ENCODE measurements at places on chromosomes 2 and 18.

DNA sequence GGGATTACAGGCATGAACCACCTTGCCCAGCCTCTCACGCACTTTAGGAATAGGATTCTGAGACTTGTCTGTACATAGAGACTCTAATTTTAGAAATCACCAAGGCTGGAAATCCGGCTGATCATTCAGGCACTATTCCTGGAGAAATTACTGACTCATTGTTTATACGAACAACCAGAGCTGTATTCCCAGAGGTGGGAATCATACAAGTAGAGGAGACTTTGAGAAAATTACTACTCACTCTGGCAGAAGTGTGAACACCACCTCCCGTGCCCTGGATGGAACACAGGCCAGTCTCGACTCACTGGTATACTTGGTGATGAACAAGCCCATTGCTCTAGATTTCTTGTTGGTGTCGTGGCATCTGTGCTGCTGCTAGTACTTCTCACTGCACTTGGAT is 5.8 kb upstream of the ADNP2 start:
- DNase-seq: no peak

DNA sequence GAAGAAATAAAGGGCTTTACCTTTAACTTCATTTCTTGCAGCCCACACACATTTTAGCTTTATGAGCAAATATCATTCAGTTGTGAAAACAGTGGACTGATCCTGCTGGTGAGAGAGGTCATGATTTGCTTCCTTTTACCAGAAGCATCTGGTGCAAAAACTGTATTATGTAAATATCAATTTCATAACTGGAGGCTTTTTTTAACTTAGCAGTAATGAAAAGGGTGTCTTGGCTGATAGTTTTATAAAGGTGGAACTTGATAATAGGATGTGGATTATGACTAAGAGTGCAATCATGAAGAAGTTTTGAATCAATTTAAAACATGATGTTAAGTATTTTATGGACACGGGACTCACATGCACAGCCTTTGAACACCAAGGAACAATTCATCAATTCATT is 304.4 kb downstream of the GULP1 start:
- DNase-seq: no peak

GRCh38 chr18:55584201-55584600 is 3.8 kb downstream of the TCF4 start:
- no peak for DNase-seq

GRCh38 chr2:122300758-122301157 is 545.3 kb downstream of the TSN start:
- no peak for DNase-seq

GRCh38 chr2:28088970-28089369 is 198.4 kb downstream of the BABAM2 start:
- DNase-seq: no peak

DNA sequence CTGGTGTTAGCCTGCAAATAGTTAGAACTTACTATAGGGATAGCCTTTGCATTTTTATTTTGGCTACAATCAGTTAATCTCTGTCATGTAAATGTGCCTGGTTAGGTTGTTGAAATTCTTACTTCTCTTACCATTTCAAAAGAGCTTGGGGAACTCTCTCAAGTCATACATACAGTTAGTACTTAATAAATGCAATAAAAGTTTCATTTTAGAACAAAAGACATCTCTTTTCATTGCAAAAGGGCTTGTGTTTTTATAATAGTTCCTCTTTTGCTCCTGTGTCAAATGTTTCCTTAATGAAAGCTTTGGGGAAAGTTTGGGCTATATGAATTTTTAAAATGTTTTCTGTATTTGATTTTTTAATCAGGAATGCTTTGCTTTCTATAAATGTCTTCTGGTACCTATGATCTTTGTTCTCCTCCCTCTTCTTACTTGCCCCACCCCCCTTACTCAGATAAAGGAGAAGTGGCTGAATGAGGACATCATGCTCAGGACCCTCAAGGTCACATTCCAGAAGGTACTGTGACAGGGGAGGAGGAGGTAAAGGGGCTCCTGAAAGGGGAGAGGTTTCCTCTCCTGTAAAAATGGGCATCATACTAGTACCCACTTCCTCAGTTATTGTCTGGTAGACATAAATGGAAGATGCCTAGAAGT is 13.6 kb downstream of the PTPN18 start:
- DNase-seq: no peak

GRCh38 chr2:49042488-49042887 is 111.8 kb downstream of the FSHR start:
- no peak for DNase-seq

GRCh38 chr2:170819680-170820664 is 3.3 kb downstream of the GAD1 start:
- DNase-seq: no peak

GRCh38 chr2:155391613-155392130 is 693.2 kb downstream of the KCNJ3 start:
- DNase-seq: no peak

DNA sequence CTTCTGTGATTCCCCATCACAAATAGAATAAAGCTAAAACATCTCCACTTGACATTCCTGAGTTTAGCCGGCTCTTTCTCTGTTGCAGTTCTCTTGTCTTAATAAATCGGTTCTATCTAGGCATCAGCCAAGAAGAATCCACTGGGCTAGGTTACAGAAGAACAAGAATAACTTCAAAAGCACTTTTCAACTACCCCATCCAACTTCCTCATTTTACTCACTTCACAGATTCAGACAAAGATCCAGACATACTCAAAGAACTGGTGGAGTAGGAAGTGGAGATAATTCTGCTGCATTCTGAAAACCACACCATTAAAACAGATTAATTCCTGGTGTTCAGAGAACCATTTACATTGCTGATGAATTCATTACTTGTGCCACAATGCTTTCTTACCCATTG is 9.6 kb upstream of the ALPK2 start:
- DNase-seq: no peak

- DNase-seq: peak; percentile 14
These were observed 5.6 kb upstream of the GPR17 start for GRCh38 chr2:127640082-127641072.

- DNase-seq: no peak
These were observed 572 bp downstream of the INPP4A start for GRCh38 chr2:98445177-98445682.

DNA sequence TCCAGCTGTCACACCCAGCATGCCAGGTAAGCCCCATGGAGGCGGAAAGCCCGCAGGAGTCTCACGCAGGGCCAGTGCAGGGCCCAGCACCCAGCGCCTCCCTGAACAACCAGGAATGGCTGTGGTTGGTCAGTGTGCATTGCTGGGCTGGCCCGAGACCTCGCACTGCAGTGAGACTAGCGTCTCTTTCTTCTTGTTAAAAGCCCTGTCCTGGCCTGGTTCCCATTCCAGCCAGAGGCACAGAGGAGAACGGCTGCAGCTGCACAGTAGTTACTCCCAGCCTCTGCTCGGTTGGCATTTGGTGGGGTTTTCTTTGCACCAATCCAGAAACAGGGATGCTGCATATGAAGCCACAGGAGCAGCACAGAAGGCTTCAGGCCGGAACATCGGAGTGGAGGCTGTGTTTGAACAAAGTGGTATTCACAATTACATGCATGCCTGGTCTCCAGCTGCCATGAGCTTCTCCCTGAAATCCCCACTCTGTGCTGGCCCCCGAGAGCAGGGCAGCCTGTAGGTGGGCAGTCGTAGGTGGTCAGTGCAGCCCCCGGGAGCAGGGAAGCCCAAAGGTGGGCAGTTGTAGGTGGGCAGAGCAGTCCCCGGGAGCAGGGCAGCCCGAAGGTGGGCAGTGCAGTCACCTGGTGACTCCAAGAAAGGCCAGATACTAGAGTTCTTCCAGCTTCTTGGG is 163.7 kb upstream of the PXDN start:
- DNase-seq: no peak

DNA sequence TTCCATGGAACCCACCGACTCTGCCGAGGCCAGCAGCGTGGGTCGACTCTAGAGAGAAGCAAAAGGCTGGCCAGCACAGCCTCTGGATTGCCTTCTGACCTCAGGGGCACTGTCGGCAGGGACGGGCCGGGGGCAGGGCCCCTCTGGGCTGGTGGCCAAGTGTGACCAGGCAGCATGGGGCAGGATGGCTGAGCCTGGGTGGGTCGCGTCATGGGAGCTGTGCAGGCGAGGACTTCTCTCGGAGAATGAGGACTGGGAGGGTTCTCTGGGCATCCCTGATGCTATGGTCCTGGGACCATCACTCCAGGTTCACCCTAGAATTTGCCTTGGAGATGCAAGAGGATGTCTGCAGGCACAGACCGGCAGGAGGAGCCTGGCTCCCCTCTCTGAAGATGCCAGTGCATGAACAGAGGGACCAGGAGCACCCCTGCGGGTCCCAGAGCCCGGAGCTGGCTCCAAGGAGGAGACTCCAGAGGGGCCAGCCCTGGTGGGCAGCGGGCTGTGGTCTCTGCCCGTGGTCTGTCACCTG is 289.2 kb downstream of the NDUFA10 start:
- no peak for DNase-seq

DNA sequence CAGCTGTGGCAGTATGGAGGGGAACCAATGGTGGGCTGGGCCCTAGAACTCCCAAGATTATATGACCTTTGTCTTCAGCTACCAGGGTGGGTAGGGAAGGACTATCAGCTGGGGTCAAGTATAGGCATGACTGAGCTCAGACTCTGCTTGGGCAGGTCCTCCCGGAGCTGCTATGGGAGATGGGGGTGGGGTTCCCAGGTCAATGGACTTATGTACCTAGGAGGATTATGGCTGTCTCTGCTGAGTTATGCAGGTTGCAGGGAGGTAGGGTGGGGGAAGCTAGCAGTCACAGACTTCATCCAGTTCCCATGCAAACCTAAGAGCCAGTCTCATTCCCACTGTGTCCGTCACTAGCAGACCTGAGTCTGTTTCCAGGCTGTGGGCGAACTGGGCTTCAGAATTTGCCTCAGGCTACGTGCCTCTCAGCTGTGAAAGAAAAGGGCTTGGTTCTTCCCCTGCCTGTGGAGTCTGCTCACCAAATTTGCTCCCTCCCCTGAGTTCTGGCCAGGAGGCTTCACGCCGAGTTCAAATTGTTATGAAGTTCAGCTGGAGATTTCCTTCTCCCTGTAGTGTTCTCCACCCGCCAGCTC is 985.8 kb upstream of the NRXN1 start:
- DNase-seq: no peak

DNA sequence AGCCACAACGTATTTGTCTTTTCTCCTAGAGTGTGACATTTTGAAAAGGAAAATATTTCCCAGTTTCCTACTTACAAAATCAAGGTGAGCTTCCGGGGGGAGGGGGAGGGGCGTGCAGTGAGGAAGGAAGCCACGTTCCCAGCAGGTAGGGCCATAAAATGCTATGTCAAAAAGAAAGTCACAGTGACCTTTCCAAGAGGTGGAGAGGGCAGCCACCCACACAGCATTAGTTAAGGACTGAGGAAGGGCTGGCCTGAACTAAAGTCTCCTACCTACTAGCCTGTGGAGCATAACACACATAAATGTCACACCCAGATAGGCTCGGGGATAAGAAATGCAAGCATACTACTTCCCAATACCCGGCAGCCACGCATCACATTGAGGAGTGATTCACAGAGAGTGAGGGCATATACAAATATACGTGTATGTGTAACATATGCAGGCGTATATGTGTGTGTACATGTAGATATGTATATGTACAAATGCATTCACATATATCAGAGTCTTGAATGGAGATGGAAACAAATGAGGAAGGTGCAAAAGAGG is 191.1 kb downstream of the STK39 start:
- DNase-seq: no peak

DNA sequence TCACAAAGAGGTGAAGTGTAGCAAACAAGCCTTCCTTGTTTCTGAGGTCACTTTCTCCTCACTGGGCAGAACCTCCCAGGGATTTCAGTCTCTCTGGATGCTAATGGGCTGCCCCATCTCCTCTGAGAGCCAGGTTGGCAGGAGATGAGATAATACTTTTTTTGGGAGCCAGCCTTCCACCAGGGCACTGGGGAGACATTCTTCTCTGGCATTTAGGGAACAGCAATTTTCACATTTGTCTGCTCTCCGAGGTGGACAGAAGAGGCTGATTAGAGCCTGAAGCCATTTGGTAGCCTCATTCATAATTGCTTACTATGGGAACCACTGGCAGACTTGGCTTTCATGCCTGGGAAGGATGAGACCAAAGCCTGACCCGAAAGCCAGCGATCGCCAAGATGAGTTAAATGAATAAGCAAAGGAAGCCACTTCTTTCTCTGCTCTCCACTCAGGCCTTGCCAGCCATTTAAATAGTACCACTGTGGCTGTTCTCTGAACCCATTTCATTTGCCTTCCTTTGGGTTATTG is 70.1 kb downstream of the NRP2 start:
- no peak for DNase-seq

DNA sequence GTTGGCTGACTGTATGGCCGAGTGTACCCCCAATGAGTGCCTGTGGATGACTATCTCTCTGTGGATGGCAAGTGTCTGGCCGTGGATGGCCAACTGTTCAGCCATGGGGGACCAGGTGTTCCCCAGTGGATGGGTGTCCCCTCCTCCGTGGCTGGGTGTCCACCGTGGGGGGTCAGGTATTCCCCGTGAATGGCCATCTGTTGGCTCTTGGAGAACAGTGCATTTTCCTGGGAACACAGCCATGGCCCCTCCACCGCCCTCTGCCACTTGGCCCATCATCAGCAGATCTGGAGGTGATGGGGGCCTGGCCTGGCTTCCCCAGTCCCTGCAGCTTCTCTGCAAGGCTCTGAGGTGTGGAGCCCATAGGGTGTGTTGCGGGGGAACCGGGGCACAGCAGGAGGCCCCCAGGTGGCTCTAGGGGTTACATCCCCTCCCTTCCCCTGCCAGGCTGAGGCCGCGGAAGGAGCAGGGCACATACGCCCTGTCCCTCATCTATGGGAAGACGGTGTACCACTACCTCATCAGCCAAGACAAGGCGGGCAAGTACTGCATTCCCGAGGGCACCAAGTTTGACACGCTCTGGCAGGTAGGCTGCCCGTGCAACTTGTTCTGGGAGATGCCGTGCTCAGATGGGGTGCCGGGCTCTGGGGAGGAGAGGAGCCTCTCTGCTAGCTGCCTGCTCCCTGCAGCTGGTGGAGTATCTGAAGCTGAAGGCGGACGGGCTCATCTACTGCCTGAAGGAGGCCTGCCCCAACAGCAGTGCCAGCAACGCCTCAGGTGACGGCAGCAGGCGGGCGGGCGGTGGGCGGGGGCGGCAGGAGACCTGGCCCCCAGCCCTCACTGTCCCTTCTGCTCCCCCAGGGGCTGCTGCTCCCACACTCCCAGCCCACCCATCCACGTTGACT is 19.3 kb downstream of the ZAP70 start:
- no peak for DNase-seq

DNA sequence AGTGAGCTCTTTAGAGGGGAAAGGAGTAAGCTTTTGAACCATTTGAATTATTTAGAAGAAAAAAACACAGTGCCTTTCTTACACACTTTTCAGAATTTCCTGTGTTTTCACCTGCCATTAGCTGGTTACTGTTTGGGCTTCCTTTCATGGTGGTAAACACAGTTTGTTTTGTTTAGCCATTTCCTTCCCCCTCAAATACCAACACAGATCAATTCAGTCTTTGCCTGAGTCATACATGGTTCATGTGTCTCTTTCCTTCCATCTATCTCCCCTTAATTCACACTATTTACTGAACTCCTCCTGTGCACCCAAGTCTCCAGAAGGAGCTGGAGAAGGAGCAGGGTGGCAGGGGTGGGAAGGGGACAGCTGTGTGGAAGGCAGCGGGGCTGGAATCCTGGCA is 45.0 kb downstream of the TCF7L1 start:
- no peak for DNase-seq
